ENCODE measurements at places on chromosomes 3 and 15.
A peak's percentile ranks its signal among the peaks of the same experiment; 100 is the strongest.

- no peak for DNase-seq
Observed at GRCh38 chr3:71129611-71130431, 453.7 kb downstream of the FOXP1 start.

GRCh38 chr3:159186581-159186980, 384.7 kb downstream of the MFSD1 start:
- no peak for DNase-seq

GRCh38 chr15:58738046-58738707, 11.3 kb downstream of the ADAM10 start:
- no peak for DNase-seq

DNA sequence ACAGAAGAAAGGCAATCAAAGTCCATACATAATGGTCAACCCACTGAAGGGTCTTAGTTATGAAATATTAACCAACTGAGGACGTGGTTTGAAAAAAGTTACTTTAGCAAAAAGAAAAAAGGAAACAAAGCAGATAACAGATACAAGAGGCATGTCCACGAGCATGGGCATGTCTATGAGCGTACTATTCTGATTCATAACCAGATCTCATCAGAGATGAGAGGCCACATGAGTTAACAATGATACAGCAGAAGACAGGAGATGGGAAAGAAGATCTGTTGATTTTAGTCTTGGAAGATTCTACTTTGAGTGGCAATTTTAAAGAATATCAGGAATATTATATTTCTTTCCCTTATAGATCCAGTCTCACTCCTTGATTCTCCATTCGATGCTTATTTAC, 262.9 kb upstream of the SLITRK3 start:
- DNase-seq: no peak

DNA sequence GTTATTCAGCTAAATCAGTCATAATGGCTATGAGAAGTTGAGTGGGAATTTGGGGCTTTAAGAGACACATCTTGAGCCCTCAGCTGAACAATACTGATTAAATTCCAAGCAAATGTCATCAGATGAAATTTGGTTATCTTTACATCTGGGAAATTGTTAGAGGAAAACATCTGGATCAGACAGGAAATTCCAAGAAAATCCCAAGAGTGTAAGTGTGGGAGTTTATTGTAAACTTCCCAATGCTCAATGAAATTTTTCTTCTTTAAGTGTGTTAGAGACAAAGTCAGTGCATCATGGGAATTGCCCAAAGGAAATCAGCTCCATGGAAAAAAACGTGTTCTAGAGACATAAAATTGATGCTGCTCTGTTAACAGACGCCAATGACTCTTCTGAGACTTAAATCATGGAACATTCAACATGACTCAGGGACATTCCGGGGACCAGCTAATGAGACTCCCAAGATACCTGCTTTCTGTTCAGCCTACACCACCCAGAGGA, 19.8 kb upstream of the DCLK3 start:
- DNase-seq: no peak

DNA sequence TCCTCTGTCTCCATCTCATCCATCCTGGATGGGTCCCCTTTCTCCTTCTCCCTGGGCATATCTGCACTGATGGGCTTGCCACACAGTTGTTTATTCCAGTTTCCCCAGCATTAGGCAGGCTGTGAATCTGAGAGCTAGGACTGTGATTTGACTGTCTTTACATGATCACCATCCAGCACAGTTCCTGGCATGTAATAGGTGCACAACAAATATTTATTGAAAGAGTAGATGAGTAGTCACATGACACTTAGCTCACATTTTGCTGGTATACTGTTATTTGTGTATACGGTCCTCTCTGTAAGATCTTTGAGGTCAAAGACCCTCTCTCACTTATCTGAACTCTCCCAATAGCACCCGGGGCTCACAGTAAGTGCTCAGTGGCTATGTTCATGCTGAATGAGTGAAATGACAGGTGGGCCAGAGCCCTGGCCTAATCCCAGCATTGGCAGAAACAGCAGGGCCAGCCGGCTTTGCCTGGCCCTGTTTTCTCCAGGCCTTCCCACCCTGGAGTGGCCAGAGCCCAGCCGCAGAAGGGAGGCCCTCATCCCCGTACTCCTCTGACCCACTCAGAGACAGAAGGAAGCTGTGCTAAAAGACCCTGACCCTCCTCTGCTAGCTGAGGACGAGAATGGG, 16.2 kb upstream of the BAHD1 start:
- no peak for DNase-seq

- DNase-seq: no peak
Observed at GRCh38 chr3:144590854-144591253, 619.2 kb downstream of the DIPK2A start.

- DNase-seq: no peak
Observed at GRCh38 chr15:69265347-69265955, 33.3 kb upstream of the PAQR5 start.

DNA sequence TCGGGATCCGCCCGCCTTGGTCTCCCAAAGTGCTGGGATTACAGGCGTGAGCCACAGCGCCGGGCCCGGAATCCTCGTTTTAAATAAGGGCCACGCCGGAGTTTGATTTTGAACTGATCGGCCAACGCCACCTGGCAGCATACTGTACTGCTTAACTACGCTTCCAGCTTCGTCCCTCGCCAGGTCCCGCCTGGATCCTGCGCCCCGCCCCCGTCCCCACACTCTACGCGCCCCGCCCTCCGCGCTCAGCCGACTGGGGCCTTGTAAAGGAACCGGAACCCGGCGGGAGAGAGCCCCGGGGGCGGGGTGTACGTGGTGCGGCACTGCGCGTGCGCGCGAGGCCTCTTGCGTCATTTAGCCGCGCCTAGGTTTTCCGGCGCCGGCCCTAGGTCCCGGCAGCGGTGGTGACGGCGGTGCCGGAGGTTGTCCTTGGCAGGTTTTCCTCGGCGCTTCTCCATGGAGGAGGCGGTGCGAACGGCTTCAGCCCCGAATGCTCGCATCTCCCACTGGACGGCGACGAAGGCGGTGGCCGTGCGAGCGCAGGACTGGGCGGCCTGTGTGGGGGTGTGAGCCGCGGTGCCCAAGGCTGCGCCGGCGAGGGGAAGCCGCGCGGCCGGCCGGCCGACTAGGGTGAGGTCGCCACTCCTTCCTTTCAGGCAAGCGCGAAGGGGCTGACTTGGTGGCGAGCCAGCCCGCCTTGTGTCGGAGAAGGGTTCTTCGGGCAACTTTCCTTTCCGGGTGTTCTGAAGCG, at the start of gene NIPA2:
Gene NIPA2 (plus strand): TSS at position 375 of the 751 bp plus-strand sequence. CDS start 13,066 bp downstream, outside the sequence.
- peak; percentile 98 for DNase-seq

- DNase-seq: no peak
Observed at GRCh38 chr3:72127844-72128243, 342.9 kb upstream of the PROK2 start.

DNA sequence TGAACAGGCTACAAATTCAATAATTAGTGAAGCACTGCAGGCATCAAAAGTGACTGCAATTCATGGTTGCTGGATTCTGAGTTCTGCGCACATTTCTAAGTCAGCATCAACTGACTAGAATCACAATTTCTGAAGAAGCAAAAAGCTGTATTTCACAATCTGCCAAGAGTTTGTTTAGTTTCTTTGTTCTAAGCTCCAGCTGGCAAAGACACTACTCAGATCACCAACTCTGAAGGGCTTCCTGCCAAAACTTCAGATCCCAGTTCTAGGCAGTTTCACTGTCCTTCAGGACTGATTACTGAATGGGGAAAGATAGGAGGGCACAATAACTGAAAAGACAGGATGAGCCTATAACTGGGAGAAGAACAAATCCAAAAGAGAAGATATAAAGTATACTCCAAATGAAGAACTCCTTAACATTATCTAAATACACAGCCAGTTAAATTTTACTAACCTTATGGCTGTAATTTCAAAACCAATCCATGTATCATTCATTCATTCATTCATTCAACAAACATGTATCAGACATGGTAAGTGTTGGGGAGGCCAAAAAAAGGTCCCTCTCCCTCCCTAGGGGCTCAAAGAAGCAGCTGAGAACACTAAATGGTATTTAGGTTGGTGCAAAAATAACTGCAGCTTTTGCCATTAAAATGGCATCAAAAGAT, 17.1 kb downstream of the TJP1 start:
- DNase-seq: no peak

DNA sequence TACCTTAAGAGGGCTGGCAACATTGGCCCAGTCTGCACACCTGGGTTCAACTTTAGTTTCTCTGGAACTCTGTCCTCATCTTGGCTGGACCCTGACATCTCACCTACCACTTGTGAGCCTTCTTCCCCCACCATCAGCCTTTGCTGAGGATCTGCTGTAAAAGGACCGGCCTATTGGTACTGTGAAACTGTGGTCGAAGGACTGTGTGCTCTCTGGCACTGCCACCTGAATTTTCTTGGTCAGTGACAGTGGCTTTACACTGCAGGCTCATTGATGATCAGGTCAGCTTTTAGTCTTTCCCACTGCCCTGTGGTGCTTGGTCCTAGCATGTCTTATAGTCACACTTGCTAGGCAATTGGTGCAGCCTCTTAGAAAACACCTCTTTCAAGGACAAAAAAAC, 86.9 kb downstream of the PEX5L start:
- DNase-seq: no peak

DNA sequence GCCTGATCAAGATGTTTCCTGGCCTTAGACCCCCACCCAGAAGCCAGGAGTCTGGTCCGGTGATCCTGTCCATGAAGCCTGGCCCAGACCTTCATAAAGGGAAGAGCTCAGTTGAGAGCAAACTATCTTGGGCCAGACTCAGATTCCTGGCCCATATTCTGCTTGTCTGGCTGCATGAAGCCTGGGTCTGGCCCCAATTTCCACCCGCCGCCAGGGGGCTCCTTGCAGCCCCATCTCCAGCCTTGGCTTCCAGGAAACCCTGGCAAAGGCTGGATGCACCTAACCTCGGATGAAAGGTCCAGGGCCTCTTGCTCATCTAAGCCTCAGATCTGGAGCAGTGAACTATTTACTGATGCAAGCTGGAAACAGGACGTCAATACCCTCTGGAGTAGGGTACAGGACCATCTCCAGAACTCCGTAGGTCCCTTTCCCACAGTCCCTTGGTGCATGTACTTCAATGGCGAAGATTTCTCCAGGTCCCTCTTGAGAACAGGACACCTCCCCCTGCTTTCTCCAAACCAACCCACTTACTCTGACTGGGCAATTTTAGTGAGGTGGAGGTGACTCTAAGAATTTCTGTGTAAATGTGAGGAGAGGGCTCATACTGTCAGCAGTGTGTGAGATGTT, 5.6 kb downstream of the FOXL2 start:
- peak; percentile 31 for DNase-seq

GRCh38 chr3:15976524-15976923, 178.7 kb upstream of the ANKRD28 start:
- DNase-seq: no peak

DNA sequence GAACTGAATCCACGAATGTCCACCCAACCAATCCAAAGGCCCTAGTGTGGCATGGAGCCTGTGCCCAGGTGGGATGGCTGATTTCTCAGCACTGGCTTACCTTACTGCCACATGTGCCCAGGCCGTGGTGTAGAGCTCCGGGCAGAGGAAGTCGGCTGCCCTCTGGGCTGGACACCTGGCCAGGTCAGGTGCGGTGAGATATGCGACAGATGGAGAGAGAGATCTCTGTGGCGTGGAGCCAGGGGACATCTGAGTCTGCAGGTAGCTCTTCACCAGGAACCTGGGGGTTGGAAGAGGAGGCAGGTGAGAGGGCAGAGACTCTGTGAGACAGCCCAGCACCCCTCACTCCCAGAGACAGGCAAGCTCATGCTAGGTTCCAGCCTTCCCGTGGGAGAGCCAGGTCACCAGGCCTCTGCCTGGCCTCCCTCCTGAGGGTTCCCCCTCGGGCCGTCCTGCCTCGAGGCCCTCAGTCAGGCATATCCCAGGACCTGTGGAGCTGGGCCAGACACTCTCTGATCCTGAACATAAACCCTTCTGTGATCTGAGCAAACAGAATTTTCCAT, 12.6 kb downstream of the ACOX2 start:
- DNase-seq: no peak

DNA sequence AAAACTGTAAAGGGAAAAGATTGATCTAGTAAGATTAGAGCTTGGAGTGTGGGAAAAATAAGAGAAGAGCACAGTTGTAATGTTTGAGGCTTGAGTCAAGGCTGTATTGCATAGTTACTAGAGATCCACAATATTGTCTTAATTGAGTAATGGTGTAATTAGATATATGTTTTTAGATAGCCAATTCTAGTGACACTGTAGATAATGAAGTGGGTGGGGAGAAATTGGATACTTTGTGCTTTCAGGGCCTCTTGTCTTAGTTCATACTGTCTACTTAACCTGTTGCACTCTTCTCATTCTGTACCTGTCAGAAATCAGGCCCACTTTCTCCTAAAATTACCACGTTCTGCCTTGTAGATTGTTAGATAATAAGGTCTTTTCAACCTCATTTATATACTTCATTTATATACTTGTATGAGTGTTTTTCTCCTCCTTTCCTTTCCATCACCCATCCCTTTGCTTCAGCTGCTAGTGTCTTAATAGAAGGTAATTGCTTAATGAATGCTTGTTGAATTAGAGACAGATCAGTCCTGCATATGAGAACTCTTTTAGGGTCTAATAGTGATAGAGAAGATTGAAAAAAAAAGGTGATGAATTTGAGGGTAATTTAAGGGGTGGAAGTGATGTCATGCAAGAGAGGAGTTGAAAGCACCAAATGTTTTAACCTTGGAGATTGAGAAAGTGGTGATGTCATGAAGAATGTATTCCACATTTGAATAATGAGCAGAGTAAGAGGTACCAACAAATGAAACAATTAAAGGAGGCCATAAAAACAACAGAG, 32.0 kb downstream of the PIK3CA start:
- no peak for DNase-seq

GRCh38 chr3:72816862-72817355, 31.3 kb downstream of the SHQ1 start:
- DNase-seq: no peak

DNA sequence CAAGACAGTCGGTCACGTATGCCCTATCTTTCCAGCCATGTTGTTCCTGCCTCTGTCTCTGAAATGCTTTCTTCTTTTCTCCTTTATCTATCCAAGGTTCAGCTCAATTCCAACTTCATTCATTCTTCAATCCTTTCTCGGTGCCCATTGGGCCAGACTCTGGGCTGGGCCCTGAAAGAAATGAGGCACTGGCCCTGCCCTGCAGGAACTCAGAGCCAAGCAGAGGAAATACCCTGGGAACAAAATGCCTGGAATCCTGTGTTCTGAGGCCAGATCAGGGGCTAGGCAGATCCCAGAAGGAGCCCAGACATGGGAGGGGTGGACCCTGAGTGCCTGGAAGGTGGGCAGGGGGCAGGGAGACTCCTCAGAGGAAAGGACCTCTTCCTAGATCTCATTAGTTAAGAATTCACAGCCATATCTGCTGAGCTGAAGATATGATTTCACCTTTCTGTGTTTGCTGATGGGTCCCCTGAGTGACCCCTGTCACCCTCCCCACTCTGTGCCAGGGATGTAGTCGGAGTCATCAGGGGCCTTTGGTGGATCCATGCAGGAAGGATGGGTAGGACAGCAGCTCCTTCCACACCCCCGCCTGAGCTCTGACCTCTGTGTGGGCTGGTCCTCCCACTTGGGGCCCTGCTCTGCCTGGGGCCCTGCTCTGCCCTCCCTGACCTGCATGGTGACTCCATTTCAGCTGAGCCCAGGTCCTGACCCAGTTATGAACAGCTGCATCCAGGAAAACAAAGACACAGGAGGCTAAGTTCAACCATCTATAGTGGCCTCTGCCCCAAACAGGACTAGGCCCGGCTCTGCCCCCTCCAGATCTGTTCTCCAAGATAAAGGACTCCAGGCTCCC, 5.3 kb upstream of the DAPK2 start:
- no peak for DNase-seq

GRCh38 chr3:144687862-144688261, 716.2 kb downstream of the DIPK2A start:
- no peak for DNase-seq

GRCh38 chr15:29046281-29046810, 160.6 kb downstream of the APBA2 start:
- no peak for DNase-seq

All from stimulated activated CD4-positive, alpha-beta T cell treated with anti-CD3 and anti-CD28 coated beads, Interleukin-4, amount 100 ng/mL, for 1 hour (primary cell).